ENCODE measurements at places on chromosomes 1 and 21.

GRCh38 chr1:23825076-23825761, at the start of gene HMGCL:
Gene HMGCL (minus strand): TSS chr1:23825429. CDS start chr1:23825415, 14 bp downstream.
- peak; percentile 95 for DNase-seq

DNA sequence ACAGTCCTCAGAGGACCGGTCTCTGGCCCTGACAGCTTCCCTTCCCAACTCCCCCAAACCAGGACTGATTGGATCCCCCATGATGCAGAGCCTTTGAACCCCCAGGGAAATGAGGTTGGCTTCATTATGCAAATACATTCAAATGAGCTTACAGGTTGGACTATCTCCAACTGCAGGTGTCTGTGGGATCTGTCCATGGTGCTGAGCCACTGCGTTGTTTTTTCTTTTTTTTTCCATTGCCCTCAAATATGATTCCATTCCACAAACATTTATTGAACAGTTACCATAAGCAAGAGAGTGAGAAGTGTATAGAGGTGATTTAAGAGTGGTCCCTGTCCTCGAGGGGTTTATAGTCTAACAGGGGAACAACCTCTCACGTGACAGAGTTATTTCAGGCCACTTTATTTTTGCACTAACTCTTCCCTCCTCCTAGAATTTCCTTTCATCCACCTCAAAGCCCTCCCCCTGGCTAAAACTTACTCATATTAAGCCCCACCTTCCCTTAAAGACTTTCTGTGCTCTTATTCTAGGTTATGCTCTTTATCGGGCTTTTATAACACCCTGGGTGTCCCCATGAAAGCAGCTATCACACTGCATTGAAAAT, 21.9 kb downstream of the DLGAP3 start:
- no peak for DNase-seq

DNA sequence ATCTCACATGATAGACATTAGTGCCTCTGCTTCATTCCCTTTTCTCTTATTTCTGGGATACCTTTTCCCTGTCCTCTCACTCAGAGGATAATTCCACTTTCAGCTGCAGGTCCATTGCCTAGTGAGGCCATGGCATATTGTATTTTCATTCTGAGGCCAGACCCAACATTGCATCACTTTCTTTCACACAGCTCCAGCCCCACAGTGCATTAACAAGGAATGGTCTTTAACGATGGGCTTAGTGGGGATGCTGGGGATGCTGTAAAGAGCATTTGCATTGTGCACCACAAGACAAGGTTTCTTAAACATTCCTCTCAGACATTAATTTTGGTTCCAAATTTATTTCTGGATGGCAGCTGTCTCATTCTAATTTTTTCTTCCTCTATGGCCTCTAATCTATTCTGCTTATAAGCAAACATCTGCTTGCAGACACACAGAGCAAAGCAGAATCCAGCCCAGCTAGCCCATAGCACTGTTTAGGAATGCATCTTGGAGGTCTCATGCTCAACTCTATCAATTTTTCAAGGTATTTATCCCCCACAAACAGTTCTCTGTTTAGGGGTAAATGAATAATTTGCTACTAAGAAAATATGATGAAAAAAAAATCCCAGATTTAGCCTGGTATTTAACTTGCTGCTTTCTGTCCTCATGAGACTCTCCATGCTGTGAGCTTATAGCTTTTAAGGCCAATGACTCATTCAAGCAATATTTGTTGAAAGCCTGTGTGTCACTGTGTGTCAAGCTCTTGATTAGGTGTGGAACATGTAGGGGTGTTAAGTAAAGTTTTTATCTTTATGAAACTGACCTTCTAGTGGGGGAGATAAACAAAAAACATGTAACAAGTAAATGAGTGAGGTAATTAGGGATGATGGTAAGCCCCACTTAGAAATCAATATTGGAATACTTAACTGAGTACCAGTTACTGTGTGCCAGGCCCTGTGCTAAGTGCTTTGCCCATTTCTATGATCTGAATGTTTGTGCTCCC, 44.5 kb upstream of the CCDC190 start:
- no peak for DNase-seq

- no peak for DNase-seq
Observed at GRCh38 chr21:27581168-27581567, 614.3 kb upstream of the ADAMTS5 start.

GRCh38 chr1:42746436-42747105, 6.5 kb upstream of the CLDN19 start:
- peak; percentile 25 for DNase-seq

- DNase-seq, result peak; percentile 69
Observed at GRCh38 chr1:14238472-14239307, 359.8 kb upstream of the KAZN start.

DNA sequence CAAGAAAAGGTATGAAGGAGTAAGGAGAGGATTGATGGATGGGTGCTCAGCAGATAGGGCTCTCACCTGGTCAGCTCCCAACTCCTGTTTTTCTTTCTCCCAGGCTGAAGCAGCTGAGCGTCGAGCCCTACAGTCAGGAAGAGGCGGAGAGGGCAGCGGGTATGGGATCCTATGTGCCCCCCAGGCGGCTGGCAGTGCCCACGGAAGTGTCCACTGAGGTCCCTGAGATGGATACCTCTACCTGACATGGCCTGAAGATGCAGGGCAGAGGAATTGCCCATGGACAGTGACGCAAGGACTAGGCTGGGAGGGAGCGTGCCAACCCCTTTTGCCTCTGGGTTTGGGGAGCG, 739 bp downstream of the ZNF593 start:
- DNase-seq, result no peak

GRCh38 chr1:209885403-209886218, 52.4 kb upstream of the SYT14 start:
- no peak for DNase-seq

GRCh38 chr1:172826096-172826741, 167.3 kb downstream of the FASLG start:
- no peak for DNase-seq

GRCh38 chr1:205350691-205351141, 6.0 kb downstream of the KLHDC8A start:
- DNase-seq, result no peak

- DNase-seq, result no peak
Observed at GRCh38 chr1:12157366-12158231, 9.2 kb upstream of the TNFRSF1B start.

GRCh38 chr21:33801424-33802405, 113.9 kb downstream of the ATP5PO start:
- DNase-seq, result no peak

- DNase-seq, result no peak
Observed at GRCh38 chr1:31230378-31230777, 9.3 kb downstream of the NKAIN1 start.

- no peak for DNase-seq
Observed at GRCh38 chr1:207404849-207405525, 49.1 kb upstream of the CR2 start.

GRCh38 chr1:100463791-100464424, 74.0 kb upstream of the GPR88 start:
- DNase-seq, result peak; percentile 63

DNA sequence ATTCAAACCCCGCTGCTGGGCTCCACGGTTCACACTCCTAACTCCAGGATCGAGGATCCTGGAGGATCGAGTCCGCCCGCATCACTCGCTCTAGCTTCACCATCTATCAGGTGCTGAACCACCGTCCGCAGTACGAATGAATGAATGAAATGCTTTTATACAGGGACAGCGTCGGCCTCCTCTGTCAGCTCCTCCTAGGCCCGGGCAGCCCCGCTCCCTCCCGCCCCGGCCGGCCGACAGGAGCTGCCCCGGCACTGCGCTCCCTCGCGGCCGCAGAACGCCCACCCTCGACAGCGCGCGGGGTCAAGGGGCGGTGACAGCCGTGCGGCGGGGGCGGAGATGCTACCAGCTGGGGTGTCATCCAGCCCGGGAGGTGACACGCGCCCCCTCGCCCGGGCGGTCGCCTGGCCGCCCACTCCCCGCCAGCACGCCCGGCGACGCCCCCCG, 520 bp downstream of the ZBTB17 start:
- DNase-seq, result peak; percentile 72

DNA sequence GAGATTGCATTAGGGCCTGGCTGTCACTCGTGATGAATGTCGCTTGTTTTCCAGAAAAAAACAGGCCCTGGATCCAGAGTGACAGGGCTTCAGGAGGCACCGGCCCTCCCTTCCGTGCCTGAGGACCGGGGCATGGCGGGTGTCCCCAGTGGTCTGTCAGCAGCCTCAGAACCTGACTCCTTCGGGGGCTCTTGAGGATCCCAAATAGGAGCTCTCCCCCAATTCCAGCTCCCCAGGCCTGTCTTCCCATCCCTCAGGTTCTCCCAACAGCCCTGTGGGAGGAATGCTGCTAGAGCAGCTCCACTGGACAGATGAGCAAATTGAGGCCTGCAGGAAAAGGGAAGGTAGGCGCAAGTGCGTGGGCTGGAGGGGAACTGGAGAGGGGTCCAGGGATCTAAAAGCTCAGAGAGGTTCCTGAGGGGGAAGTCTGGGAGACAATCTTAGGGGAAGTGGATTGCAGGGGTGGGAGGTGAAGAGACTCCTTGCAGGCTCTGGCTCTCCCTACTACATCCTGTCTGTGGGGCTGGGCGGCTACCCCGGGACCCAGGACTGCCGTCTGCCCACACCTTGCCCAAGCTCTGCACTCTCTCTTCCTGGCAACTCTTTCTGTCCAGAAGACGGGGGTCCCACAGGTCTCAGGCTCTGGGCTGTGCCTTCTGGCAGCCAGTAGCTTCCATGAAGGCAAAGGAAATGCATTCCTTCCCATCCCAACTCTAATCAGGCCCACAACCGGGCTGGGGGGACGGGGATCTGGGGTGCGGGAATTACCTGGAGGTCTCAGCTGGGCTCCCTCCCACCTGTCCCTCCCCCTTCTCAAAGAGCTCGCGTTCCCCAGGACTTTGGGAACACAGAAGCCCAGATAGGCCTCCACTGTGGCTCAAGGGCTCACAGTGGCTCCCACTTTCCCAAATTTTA, 105.7 kb upstream of the CASZ1 start:
- peak; percentile 25 for DNase-seq

GRCh38 chr21:40118527-40118926, 251.3 kb downstream of the PCP4 start:
- DNase-seq, result no peak

DNA sequence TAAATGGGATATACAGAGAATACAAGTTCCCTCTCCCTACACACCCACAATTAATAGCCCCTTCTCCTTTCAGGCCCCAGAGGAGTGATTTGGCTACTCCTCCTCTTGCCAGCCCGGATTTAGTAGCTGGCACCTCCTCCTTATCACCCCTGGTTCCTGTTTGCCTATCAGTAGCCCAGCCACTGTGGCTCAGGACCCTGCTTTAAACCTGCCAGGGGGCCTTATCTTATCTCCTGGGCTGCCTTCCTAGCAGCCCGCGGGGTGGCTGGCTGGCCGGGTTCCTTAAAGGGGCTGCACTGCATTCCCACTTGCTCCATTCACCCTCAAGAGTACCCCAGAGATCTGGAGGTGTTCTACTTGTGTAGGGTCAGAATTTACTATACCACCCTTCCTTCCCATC, 70.4 kb downstream of the PLEKHA6 start:
- DNase-seq, result no peak

- no peak for DNase-seq
Observed at GRCh38 chr1:119882132-119883049, 13.9 kb downstream of the ADAM30 start.

- DNase-seq, result no peak
Observed at GRCh38 chr1:216711712-216712111, 11.5 kb downstream of the ESRRG start.

GRCh38 chr1:156639601-156640101, 2.3 kb upstream of the BCAN start:
- no peak for DNase-seq

DNA sequence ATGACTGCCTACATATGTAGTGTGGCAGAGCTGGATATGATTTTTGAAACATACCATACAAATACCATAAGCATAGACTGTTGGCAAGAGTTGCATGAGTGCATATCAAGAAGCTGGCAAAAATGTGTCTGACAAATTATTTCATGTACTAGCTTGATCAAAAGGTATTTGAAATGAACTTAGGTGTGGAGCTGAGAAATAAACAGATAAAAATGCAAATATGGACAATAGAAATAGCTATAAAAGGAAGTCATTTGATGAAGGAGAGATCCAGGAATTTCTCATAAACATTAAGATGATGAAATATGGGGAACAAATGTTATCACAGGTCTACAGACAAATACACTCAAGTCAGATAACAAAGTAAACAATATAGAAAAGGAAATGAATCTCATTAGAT, 609.1 kb downstream of the PTPRC start:
- DNase-seq, result no peak

DNA sequence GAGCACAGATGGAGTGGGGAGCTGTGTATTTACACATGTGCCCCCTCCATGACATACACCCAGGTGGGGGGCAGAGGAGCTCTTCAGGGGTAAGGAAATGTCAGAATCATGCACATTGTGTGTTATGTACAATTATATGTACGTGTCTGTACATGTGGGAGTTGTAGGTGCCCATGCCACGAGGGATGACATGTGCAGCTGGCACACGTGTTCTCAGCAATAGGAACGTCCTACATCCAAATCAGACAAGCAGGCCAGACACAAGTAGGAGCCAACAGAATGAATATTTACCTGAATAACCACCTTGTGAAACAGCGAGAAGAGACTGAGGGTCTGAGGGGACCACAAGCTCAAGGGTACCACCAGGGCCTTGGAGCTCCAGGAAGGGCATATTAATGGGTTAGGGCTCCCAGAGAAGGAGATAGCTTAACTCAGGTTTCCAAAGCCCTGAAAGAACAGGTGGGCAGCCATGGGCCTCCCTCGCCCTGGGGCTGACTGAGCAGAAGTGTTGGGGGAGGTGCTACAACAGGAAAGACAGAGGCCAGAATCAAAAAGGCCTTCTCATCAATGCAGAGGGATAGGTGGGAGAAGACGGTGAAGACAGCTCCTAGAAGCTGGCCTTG, 3.2 kb downstream of the COL16A1 start:
- no peak for DNase-seq

DNA sequence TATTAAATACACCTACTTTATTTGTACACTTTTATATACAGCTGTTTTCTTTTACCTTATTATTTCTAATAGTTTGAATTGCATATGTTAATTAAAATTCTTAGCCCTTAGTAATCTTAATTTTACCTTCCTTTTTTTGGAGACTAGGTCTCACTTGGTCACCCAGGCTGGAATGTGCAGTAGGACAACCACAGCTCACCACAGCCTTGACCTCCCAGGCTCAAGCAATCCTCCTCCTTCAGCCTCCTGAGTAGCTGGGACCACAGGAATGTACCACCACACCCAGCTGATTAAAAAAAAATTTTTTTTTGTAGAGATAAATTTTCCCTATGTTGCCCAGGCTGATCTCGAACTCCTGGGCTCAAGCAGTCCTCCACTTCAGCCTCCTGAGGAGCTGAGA, 15.0 kb upstream of the SDC3 start:
- DNase-seq, result no peak

DNA sequence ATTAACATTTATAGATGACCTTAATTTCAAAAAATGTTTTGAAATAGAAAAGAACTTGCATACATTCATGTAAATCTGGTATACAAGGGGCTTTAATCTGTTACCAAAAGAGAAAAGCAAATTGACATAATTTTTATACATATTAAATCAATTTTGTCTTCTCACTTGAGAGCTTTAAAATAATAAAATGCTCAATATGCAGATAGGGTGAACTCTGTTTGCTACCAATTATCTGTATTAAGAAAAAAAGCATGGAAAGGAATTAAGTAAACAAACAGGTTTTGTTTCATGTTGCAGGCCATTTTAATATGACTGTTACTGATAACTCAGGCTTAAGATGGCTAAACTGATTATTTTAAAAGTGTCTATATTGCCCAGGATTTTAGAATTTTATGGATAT, 6.0 kb upstream of the TSHB start:
- no peak for DNase-seq

- DNase-seq, result no peak
Observed at GRCh38 chr1:71231751-71232150, 150.9 kb upstream of the ZRANB2 start.

- DNase-seq, result no peak
Observed at GRCh38 chr1:227526524-227526923, 36.8 kb upstream of the ZNF678 start.

GRCh38 chr1:243587823-243588560, 262.1 kb downstream of the AKT3 start:
- no peak for DNase-seq
